ENCODE measurements at places on chromosomes 13 and 19. TPM values are rescaled to one million over a fixed set of nuclear protein-coding genes. Genes with fewer than 3 reads are reported as not detected.

The NR2F6 gene
- total RNA-seq, result 89.4 TPM

The ZNF787 gene
- total RNA-seq, result 26.6 TPM

The RHPN2 gene
- total RNA-seq, result 21.3 TPM

The TMEM161A gene
- total RNA-seq, result 42.6 TPM

The LILRA5 gene
- total RNA-seq, result not detected

The ZNF208 gene
- 0.41 TPM for total RNA-seq

The CEACAM7 gene
- not detected for total RNA-seq

The R3HDM4 gene
- 75.0 TPM for total RNA-seq

The C19orf33 gene
- total RNA-seq, result 300 TPM

The CSNK1G2 gene
- total RNA-seq, result 95.8 TPM

The ERFL gene
- total RNA-seq, result not detected

The INSL3 gene
- not detected for total RNA-seq

The ZNF534 gene
- not detected for total RNA-seq

The CEACAM19 gene
- 10.5 TPM for total RNA-seq

The SLC7A9 gene
- total RNA-seq, result not detected

The FDX2 gene
- total RNA-seq, result 73.5 TPM

The ZNF577 gene
- 4.0 TPM for total RNA-seq

The SBK2 gene
- total RNA-seq, result 0.14 TPM

The PEAK3 gene
- not detected for total RNA-seq
